ENCODE measurements at places on chromosomes 2 and 18. TPM values are rescaled to one million over a fixed set of nuclear protein-coding genes. Genes with fewer than 3 reads are reported as not detected.

TSPYL6 gene
- not detected for total RNA-seq

DCDC2C gene
- not detected for total RNA-seq

GRCh38 chr2:206971805-206972204, 32.5 kb downstream of the CPO start:
- no peak for DNase-seq

DNA sequence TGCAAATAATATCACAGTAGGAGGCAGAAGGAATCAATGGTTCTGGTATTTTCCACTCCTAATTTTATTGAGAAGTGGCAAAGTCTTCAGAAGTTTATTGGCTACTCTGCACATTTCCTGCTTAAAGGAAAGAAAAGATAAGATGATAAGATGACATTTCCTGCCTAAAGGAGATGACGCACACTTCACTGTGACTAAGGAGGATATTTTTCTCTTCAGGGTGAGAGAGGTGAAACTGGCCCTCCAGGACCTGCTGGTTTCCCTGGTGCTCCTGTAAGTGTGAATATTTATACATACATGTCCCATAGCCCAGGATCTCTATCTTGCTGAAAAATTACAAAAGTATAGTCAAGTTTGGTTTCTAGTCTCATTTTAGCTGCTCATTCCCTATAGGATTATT, 27.9 kb downstream of the COL3A1 start:
- DNase-seq: no peak

- DNase-seq: no peak
Measured at GRCh38 chr2:237791977-237792727, 6.4 kb upstream of the RBM44 start.
